ENCODE measurements at places on chromosomes 4 and X.
A peak's percentile ranks its signal among the peaks of the same experiment; 100 is the strongest.

DNA sequence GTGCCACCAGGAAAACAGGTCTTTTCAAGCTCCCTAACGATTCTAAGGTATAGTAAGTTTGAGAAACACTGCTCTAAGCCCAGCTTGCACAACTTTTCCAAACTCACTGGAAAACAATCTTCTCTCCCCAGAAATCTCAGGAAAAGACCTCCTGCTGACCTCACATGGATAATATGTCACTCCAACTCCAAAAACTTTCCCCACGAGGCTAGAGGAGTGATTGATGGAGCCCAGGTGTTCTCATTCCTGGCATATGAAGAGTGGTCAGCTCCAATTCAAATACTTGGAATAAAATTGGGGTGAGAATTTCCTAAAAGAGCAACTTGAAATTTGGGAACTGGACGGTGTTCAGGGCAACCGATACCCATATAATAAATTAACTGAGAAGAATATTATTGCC is 299.9 kb downstream of the PPP4R3C start:
- DNase-seq: no peak

DNA sequence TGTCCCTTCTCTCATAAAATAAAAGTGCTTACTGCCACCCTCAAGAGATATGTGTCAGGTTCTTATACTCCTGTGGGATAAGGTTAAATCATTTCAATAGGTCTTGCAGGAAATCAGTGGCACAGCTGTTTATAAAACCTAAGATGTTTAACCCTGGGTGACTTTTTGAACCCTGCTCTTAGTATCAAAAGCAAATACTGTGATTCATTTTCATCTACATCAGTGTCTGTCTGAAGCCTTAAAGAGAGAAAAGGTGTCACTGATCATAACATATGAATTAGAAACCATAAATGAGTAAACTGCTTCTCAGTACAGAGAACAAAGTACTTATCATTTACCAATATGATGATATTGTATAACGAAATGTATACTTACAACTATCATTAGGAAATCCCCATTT is 59.0 kb downstream of the CCSER1 start:
- DNase-seq: no peak

- no peak for DNase-seq
These were observed 168.2 kb downstream of the AMELX start for GRCh38 chrX:11461201-11462001.

- DNase-seq: no peak
These were observed 20.7 kb upstream of the AR start for GRCh38 chrX:67523002-67523681.

DNA sequence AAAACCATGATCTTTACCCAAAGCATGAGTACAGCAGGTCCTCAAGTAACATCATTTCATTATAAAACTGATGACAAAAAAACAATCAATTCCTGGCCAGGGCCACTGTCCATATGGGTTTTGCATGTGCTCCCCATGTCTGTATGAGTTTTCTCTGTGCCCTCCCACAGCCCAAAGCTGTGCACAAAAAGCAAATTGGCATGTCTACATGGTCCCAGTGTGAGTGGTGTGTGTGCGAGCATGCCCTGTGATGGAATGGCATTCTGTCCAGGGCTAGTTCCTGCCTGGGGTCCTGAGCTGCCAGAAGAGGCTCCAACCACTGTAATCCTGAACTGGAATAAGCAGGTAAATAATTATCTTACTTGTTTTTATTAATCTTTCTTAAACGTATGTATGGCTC is 28.4 kb downstream of the SMARCA1 start:
- no peak for DNase-seq

GRCh38 chr4:113445286-113445685 is 316.3 kb downstream of the CAMK2D start:
- no peak for DNase-seq

DNA sequence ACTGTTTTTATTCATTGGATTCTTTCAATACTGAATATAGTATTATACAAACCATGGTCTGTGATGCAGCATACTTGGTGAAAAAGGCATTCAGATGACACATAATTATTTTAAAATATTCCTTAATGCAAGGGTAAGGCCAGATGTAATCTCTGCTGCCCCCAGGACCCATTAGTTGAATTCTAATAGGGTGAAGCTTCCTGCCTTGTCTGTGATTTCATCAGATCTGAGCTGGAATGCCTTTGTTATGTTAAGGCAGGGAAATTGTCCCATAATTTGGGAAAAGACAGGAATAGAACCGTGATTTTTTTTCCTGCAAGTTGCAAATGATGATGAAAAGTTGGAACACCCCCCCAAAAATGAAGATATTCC is 26.1 kb downstream of the ZRSR2 start:
- DNase-seq: no peak

GRCh38 chrX:71622576-71623450 is 4.5 kb upstream of the CXCR3 start:
- DNase-seq: peak; percentile 3

- no peak for DNase-seq
These were observed 631 bp downstream of the TMEM47 start for GRCh38 chrX:34656467-34656841.

GRCh38 chr4:98248934-98249333 is 12.2 kb upstream of the RAP1GDS1 start:
- no peak for DNase-seq

- DNase-seq: no peak
These were observed 7.0 kb downstream of the AMMECR1 start for GRCh38 chrX:110310896-110311295.

DNA sequence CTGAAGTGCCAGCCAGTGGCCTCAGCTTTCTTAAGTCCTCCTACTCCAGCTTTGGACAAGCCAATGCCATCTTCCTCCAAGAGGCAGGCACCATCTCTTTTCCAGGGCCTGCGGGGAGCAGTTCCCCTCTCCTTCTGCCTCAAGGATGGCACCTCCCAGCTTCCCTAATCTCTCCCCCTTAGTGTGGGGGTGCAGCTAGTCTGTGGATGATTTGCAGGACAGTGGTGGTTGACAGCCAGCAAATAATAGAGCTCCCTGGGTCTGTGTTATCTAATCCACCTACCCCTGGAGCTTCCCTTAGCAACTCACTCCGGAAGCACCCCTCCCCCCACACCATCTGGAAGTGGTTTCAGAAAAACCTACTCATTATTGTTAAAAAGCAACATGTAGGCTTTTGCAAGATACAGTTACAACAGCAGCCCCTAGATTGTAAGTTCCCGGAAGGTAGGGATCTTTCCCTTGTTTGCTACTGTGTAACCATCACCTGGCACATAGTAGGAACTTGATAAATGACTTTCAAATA is 247.1 kb downstream of the BCOR start:
- no peak for DNase-seq

DNA sequence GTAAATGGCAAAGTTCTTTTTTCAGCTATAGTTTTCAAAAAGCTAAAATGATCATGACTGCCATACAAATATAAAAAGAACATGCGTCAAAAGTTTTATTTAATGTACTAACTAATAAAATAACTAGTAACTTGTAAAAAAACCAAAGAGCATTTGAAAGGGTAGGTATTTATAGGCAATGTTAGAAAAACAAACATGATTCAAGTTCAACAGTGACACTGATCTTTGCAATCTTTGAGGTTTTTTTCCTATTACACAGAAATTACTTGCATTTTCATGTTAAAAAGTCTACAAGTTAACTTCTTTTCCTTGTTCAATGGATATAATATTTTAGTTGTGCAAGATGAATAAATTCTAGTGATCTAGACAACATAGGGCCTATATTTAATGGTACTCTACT is 72.3 kb upstream of the GRID2 start:
- no peak for DNase-seq

- no peak for DNase-seq
These were observed 41.1 kb upstream of the WDR1 start for GRCh38 chr4:10157478-10158332.

GRCh38 chrX:17960891-17961290 is 99.8 kb upstream of the RAI2 start:
- no peak for DNase-seq

DNA sequence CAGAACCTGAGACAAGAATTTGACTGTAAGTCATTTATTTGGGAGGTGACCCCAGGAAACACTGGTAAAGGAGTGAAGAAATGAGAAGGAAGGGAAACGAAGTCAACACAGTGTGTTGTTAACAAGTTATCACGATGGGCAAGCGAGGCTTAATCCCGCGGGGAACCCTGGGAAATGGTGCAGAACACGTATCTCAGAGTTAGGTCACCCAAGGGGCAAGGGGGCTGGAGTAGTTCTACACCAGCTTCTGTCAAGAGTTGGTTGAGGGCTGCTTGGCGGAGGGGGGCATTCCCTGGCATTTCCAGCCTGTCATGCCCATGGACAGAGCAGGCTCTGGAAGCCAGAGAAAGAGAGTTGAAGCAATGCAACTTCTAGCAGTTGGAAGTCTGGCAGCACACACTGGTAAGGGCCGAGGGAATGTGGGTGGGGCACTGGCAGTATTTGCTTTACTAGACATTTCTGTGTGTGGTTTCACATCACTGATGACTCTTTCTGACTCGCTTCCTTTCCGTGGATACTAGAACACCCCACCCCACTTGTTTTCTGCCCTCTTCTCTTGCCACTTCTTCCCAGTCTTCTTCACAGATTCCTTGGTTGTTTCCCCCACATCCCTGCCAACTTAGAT is 52.2 kb upstream of the ADGRG2 start:
- DNase-seq: no peak

- no peak for DNase-seq
These were observed 4.3 kb upstream of the NSUN7 start for GRCh38 chr4:40745285-40745984.

Data from activated CD4-positive, CD25-positive, alpha-beta regulatory T cell (primary cell).